Activated CD4-positive, alpha-beta memory T cell treated with anti-CD3 and anti-CD28 coated beads for 36 hours (primary cell): ENCODE measurements at places on chromosomes 5 and 9. TPM values are rescaled to one million over a fixed set of nuclear protein-coding genes. Genes with fewer than 3 reads are reported as not detected.

Gene ZSWIM6
- total RNA-seq: 5.7 TPM

DNA sequence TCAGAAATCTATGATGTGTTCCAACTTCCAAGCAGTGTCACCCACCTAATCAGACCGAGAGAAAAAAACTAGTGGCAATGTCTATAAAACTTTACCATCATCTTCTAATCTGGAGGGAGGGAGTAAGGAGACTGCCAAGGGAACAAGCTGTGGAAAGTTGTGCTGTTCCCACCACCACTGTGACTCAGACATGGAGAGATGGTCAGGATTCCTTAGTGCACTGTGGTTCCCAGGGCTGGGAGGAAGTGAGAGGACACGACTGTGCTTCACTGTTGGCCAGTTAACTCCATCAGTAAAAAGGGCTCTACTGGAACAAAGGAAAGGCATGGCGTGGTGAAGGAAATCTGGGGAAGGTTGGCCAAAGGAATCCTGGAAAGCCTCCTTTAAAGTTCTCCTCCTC lies 18.8 kb downstream of the TICAM2 start:
- DNase-seq: no peak

DNA sequence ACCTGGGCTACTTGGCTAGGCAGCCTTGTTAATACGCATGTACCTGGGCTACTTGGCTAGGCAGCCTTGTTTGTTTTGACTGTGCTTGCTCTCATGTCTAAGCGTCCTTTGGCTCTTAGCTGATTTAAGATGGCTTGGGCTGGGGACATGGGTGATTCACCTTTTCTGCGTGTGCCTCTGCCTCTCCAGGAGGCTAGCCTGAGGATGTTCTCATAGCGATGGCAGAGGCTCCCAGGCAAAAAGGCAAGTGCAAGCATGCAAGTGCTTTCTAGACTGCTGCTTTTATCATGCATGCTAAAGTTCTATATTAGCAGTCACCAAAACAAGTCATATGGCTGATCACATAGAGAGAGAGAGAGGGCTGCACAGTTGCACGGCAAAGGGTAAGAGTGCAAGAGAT lies 300.5 kb downstream of the IRX1 start:
- no peak for DNase-seq

DNA sequence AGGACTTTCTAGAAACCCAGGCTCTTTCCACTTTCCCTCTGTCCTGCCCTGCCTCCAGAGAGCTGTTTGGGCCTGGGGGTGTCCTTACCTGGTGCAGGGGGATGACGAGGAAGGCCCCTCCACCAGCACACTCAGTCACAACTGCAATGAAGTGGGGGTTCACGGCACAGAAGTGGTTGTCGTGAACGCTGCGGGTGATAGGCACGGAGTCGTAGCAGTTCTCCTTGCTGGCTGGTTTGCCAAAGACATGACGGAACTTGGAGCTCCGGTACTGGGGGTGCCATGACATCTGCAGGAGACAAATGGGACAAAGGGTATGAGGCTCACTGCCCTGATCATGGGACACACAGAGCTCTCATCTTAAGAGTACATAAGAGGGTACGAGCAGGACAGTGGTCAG lies 35.1 kb downstream of the CORO2A start:
- DNase-seq: no peak

Gene CCDC192
- total RNA-seq: not detected

- peak; percentile 20 for DNase-seq
Measured at GRCh38 chr9:136143215-136144001, 24.7 kb upstream of the TMEM250 start.

Gene PCA3
- not detected for total RNA-seq

- no peak for DNase-seq
Measured at GRCh38 chr5:168073991-168074800, 217.2 kb upstream of the WWC1 start.

DNA sequence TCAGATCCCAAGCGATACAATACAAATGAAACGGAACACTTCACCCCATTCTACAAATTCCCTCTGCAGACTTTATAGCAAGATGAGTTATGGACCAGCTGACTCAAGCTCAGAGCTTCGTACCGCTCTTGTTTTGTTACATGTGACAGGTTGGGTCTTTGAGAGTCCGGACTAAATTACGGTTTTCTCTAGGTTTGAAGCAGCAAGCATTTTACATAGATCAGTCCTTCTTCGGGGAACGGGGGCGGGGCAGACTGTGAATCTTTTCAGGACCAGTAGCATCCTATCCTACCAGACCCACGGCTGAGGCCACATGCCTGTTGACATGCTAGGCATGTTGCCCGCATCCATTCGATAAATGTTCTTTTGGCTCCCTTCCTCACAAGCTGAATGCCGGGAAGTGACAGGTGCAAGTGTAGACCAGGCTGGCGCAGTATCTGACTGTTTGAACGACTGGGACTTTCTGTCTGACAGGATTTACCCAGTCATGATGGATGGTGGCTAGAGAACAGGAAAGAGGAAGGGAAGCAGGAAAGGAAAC lies 811.0 kb upstream of the GRAMD2B start:
- no peak for DNase-seq

GRCh38 chr5:135348918-135349317 lies 50.1 kb downstream of the MACROH2A1 start:
- no peak for DNase-seq

DNA sequence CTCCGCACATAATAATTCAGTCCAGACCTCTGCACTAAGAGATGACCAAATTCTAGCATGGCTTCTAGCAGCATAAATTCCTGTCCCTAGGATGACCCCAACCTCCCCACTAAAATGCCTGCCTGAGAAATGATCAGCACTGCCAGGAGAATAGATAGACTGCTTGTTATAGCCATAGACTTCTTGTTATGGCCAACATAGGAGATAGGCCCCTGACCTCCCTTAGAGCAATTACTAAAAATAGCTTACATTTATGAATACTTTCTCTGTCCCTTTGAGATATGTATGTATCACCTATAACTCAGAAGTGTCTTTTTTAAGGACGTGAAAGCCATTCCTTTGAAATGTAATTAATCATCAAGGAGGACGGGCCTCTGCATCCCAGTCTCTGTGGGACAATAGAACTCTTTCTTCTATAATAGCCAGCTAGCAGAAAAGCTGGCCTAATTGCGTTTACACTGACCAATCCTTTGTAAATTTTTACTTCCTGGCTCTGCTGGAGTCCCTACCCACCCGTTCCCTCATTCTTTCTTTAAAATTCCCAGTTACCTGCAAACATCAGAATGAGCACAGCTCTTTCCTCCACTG lies 1002.7 kb downstream of the CDH18 start:
- no peak for DNase-seq

Gene LHX2
- not detected for total RNA-seq

Gene SERINC5
- total RNA-seq: 42.8 TPM

Gene GPR151
- not detected for total RNA-seq

GRCh38 chr9:78023003-78023741 lies 8.4 kb downstream of the GNAQ start:
- no peak for DNase-seq

Gene C6
- not detected for total RNA-seq

DNA sequence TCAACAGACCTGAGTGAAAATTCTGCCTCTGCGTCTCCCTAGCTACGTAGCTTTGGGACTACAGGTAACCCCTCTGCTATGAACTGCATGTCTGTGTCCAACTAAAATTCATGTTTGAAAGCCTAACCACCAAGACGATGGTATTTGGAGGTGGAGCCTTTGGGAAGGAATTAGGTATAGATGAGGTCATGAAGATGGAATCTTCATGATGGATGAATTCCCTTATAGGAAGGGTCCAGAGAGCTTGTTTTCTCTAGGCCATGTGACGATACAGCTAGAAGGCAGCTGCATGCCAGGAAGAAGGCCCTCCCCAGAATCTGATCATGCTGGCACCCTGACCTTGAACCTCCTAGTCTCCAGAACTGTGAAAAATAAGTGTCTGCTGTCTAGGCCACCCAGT lies 296.4 kb downstream of the SLIT3 start:
- DNase-seq: no peak

Gene ANXA2R
- 2.8 TPM for total RNA-seq

Gene ARL14EPL
- total RNA-seq: not detected

DNA sequence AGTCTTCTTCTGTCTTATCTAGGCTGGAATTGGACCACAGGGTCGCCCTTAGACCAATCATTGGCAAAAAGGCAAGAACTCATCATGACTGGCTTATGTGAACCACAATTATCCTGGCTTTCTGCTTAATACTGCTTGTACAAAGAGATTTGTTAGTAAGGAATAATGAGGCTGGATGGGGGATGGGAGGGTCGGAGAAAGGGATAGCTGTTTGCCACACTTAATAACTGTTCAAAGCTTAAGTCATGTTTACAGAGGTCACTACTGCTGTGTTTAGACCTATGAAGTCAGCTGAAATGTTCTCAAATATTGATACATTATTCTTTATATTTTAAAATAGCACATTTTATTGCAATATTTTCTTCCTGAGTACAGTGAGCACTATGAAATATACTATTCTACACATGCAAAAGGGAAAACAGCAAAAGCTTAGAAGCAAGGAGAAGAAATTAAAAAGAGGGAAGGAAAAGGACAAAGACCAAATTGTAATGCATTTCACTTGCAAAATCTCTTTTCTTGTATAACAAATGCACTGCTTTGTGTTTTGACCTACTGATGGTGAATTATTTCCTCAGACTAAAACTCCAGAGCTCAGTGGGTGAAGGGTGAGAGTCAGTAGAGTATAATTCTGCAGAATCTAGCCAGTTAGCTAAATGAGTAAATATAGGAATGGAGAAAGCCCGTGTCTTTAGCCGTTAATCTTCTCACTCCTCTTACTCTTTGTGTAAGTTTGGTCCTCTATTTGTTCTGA lies 404.9 kb upstream of the ZNF608 start:
- DNase-seq: no peak

GRCh38 chr9:76194896-76195295 lies 199.3 kb downstream of the RFK start:
- DNase-seq: no peak

DNA sequence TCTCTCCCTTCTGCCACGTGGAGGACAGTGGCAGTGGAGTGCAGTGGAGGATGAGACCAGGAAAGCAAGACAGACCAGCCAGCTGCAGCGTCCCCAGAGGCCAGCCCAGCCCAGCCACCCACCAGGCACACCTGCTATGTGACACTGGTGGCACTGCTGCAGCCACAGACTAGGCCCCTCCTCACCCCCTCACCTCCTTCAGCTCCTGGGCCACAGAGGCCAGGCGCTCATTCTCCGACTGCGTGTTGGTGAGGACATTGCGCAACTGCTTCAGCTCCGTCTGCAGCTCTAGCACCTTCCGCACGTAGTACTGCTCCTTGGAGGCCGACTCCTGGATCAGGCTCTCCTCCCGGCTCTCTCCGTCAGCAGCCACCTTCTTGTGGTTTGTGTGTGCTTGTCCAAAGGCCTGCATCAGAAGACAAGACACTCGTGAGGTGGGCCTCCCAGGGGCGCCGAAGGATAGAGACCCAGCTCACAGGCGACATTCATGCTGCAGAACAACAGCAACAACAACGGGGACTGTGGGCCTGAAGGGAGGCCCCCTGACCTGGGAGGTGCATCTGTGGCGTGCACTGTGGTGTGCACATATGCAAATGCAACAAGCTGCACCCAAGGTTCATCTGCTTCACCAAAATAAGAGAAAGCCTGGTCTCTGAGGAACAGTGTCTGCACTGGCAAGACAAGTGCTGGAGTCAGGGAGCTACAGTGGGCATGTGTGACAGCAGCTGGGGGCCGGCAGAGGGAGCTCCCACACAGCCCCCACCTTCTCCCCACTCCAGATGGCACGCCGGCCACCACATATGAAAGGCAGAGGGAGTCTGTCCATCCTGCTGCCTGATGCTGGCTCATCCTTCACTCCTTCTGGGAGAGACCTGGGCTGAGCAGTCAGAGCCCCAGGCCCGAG lies 35.5 kb downstream of the BICD2 start:
- DNase-seq: no peak

GRCh38 chr5:74067748-74068541 lies 441.9 kb downstream of the ARHGEF28 start:
- no peak for DNase-seq

DNA sequence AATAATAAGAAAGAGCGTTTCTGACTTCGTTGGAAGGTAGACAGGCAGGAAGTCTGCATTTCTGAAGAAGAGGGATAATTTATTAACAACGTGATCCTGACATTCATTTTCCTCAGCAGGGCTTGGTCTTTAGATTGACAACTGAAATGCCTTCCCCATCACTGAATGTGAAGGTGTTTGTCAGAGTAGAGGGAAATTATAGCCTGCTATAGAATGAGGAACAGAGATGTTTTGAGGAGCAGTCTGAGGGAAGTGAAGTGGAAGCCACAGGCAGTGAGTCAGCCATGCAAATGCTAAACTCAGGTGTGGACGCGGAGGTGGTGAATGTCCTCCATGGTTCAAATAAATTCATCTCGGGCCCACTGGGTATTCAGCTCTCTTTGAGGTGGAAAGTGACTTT lies 30.5 kb downstream of the C7 start:
- no peak for DNase-seq

DNA sequence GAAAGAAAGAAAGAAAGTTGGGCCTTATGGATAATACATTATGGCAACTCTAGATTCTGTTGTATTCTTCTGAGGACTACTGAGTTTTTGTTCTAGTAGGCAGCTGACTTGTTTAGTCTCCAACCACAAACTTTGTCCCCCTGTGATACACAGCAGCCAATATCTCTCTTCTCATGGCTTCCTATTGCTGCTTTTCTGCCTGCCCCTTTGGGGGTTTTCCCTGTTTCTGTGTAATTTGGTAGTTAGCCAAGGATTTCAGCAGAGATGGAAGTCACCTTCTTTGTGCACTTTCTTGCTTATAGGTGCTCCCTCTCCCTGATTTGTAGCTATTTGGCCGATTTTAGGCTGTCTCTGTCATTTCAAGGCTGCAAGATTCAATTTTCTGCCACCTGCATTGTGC lies 109.6 kb downstream of the FGF1 start:
- no peak for DNase-seq

- no peak for DNase-seq
Measured at GRCh38 chr5:152953788-152954483, 536.5 kb upstream of the GRIA1 start.

- no peak for DNase-seq
Measured at GRCh38 chr5:93327605-93328004, 253.4 kb downstream of the NR2F1-AS1 start.

GRCh38 chr5:113451797-113452196 lies 17.0 kb upstream of the TSSK1B start:
- DNase-seq: no peak

Gene CXXC5
- 0.82 TPM for total RNA-seq

DNA sequence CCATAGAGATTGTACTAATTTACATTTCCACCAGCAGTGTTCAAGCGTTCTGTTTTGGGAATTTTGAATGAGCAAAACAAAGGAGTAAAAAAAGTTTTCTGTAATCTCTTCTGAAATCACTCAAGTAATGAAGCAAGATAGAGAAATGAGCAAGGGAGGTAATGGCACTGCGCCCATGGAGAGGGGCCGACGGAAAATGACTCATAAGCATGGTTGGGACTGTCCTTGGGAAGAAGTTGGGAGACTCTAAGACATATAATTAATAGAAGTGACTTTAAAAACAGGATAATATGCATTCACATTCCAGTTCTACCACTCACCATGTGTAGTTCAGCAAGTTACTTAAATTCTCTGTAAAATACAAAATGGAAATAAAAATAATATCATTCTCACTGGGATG lies 62.5 kb upstream of the C5orf46 start:
- DNase-seq: no peak

DNA sequence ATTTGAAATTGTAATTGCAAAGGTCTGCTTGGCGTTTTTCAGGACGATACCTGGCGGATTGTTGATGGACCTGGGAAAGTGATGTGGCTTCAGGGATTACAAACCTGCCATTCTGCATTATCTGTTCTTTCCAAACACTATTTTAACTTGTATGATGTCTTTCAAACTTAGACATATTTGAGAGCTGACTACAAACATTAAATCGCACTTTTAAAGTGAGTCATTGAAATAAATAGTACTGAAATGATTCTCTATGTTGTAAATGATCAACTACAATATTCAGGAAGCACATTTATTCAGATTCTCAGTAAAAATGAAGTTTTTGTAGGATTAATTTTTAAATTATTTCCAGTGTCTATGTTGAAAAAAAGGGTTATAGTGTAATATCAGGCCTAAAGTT lies 32.3 kb upstream of the TMEM171 start:
- no peak for DNase-seq
